ENCODE measurements at places on chromosomes 4 and X. TPM values are rescaled to one million over a fixed set of nuclear protein-coding genes. Genes with fewer than 3 reads are reported as not detected.

SPIN2B gene
- total RNA-seq: 8.8 TPM

HPF1 gene
- total RNA-seq: 17.4 TPM

CLGN gene
- 5.3 TPM for total RNA-seq

ZIC3 gene
- not detected for total RNA-seq

SULT1E1 gene
- total RNA-seq: not detected

ADRA2C gene
- total RNA-seq: 5.9 TPM

P2RY4 gene
- total RNA-seq: not detected

STPG2 gene
- total RNA-seq: not detected

GSX2 gene
- not detected for total RNA-seq

FABP2 gene
- total RNA-seq: not detected

RPL34 gene
- total RNA-seq: 883 TPM

REELD1 gene
- not detected for total RNA-seq

CTSO gene
- 1.5 TPM for total RNA-seq

EGF gene
- 1.3 TPM for total RNA-seq

ANTXR2 gene
- 4.3 TPM for total RNA-seq

TEX13B gene
- not detected for total RNA-seq

UBE2K gene
- total RNA-seq: 87.2 TPM

HDAC8 gene
- total RNA-seq: 27.1 TPM

FGFBP2 gene
- total RNA-seq: 0.24 TPM

CYTL1 gene
- total RNA-seq: not detected

TRAM1L1 gene
- total RNA-seq: 0.66 TPM

ATP2B3 gene
- total RNA-seq: not detected

CRMP1 gene
- total RNA-seq: 3.4 TPM

CCSER1 gene
- not detected for total RNA-seq
